ENCODE measurements at places on chromosomes 6 and 20. TPM values are rescaled to one million over a fixed set of nuclear protein-coding genes. Genes with fewer than 3 reads are reported as not detected.

- peaks cover 5% of the 10 kb centered on the region for H3K27me3 ChIP-seq
- no peak overlapping the region for H3K27ac ChIP-seq
- H3K4me1 ChIP-seq: peaks cover 7% of the 10 kb centered on the region
- no peaks in the 10 kb centered on the region for H3K36me3 ChIP-seq
- peak; percentile 67 for DNase-seq
These were observed 665 bp downstream of the RRAGD start for GRCh38 chr6:89411145-89412070.

DNA sequence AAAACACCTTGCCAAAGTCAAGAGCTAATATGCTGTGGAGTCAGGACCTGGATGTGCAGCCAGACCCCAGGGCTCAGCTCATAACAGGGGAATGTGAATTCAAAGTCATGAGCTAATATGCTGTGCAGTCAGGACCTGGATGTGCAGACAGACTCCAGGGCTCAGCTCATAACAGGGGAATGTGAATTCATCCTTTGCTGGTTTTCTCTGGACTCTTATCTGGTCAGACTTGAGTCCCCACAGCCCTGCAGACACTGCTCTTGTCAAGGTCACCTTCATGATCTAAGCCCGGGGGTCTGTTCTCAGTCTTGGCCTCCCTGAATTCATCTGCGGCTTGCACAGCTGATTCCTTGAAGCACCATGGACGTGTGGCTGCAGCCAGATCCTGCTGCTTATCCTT lies 19.2 kb upstream of the GGTLC1 start:
- no peaks in the 10 kb centered on the region for H3K27me3 ChIP-seq
- H3K27ac ChIP-seq: no peak overlapping the region
- no peaks in the 10 kb centered on the region for H3K4me1 ChIP-seq

- no peaks in the 10 kb centered on the region for H3K4me1 ChIP-seq
- H3K36me3 ChIP-seq: no peaks in the 10 kb centered on the region
- H3K27me3 ChIP-seq: no peaks in the 10 kb centered on the region
- no peak overlapping the region for H3K27ac ChIP-seq
- DNase-seq: no peak
These were observed 182.1 kb upstream of the SNX9 start for GRCh38 chr6:157640746-157641451.

TAGAP gene
- not detected for total RNA-seq

DNA sequence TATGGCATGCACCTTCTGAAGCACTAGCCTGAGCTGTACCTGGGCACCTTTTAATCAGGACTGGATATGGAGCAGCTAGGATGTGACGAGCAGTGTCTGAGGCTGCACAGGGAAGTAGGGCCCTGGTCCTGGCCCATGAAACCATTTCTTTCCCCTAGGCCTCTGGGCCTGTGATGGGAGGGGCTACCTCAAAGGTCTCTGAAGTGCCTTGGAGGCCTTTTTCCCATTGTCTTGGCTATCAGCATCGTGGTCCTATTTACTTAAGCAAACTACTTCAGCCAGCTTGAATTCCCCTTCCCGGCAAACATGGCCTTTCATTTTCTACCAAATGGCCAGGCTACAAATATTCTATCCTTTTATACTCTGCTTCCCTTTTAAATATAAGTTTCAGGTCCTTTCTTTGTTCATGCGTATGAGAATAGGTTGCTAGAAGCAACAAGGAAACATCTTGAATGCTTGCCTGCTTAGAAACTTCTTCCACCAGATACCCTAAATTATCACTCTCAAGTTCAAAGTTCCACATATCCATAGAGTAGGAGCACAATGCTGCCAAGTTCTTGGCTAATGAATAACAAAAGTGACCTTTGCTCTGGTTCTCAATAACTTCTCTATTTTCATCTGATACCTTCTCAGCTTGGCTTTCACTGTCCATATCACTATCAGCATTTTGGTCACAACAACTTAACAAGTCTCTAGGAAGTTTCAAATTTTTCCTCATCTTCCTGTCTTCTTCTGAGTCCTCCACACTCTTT lies 673.1 kb downstream of the HTR1B start:
- H3K4me3 ChIP-seq: no peak overlapping the region
- DNase-seq: no peak
- no peaks in the 10 kb centered on the region for H3K27me3 ChIP-seq
- no peaks in the 10 kb centered on the region for H3K4me1 ChIP-seq
- no peak overlapping the region for H3K27ac ChIP-seq

TCF15 gene
- total RNA-seq: 2.0 TPM

DNA sequence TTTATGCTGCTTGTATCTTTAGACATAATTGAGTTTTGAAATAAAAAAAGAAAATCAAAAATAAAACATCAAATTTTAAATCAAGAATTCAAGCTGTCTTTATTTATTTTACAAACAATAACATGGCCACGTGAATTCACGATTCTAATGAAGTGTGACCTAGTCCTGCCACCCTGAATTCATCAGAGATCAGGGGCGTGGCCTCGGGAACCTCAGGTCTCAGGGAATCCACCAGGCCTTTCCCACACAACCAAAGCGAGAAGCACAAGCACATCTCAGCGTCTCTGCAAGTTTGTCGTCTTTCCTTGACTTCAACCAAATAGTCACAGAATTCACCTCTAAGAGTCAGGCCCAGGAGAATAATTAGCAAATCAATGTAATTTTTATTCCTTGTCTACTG lies 107.9 kb downstream of the DACT2 start:
- H3K27ac ChIP-seq: no peak overlapping the region
- H3K36me3 ChIP-seq: no peaks in the 10 kb centered on the region
- peaks cover 3% of the 10 kb centered on the region for H3K4me1 ChIP-seq

DNA sequence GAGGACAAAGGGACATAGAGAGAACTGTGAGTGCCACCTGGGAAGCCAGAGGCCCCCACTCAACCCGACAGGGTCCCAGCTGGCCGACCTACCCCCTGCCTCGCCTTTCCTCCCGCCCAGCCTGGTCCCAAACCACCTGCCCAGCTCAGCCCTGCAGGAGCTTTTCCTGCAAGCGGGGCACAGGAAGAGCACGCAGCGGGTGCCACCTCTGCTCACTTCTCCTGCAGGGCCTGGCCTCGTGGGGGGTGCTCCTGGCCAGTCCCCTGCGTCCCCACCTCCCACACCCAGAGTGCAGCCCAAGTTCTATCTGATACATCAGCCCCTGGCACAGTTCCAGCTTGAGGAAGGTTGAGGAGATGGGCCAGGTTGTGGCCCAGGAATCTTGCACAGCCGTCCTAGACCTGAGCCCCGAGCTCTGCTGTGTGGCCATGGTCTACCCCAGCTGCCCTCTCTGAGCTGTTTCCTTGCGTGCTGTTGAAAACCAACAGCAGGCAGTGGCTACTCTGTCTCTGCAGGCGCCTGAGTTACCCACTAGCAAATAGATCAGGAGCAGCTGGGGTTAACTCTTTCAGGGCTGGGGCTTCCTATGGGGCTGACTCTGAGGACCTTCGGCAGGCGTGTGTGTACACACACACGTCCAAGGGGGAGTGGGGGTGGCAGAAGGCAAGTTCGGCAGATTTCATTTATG lies 1.7 kb downstream of the NECAB3 start:
- no peak overlapping the region for H3K27ac ChIP-seq
- DNase-seq: no peak
- peaks cover 4% of the 10 kb centered on the region for H3K4me1 ChIP-seq
- peak overlapping the region; percentile 87 for H3K4me3 ChIP-seq

DNA sequence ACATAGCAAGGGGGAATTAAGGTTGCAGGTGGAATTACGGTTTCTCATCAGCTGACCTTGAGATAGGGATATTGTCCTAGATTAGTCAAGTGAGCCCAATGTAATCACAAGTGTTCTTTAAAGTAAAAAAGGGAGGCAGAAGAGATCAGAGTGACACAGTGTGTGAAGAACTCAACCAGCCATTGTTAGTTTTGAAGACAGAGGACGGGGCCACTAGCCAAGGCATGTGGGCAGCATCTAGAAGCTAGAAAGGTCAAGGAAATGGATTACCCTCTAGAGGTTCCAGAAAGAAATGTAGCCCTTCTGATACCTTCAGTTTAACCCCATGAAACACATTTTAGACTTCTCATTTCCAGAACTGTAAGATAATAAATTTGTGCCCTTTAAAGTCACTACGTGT lies 18.5 kb upstream of the TSPYL1 start:
- H3K4me3 ChIP-seq: no peak overlapping the region
- H3K36me3 ChIP-seq: no peaks in the 10 kb centered on the region
- no peak for DNase-seq

All from H9 (cell line).